ENCODE measurements at places on chromosomes 7 and 10.

DNA sequence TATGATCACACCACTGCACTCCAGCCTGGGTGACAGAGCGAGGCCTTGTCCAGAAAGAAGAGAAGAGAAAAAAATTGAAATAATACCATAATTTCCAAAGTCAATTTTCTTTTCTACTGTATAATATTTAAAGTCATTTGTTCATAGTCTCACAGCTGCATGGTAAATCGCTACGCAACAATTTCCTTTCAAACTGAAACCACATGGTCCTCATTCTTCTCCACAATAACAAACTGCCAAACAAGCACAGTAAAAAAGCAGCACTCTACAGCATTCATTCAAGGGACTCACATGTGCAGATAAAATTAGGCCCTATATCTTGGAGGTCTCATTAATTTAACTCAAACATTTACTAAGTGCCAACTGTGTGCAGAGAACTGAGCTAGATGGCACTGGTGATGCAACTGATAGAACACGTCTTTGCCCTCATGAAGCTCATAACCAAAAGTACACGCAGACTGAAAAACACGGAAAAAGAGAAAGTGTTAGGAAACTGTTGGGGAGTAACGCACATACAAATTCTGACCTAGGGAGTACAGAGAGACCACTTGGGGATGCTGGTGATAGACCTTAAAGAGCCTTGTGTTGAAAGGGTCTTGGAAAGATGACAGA lies 68.4 kb upstream of the SRRM3 start:
- no peak for DNase-seq

GRCh38 chr10:127398140-127398970 lies 150.8 kb upstream of the NPS start:
- DNase-seq, result no peak

- DNase-seq, result no peak
These were observed 226.3 kb upstream of the AGK start for GRCh38 chr7:141324870-141325269.

DNA sequence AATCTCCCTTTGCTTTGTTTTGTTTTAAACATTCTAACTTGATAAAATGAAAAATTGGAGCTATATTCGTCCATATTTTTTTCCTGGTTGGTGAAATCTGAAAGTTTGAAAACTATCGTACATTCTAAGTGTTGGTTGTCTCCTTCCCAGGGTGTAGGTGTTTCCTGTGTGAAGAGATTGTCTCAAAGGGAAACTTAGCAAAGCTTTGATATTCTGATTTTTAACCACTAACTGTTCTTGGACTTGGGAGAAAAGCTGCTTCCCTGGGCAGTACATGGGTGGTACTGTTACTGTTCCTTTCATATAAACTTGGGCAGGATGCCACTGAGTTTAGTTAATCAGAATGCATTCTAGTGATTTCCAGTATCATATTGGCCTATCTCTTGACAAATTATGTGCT lies 253.5 kb upstream of the LRGUK start:
- no peak for DNase-seq

- DNase-seq, result no peak
These were observed 39.0 kb downstream of the SEMA3C start for GRCh38 chr7:80879849-80880248.

DNA sequence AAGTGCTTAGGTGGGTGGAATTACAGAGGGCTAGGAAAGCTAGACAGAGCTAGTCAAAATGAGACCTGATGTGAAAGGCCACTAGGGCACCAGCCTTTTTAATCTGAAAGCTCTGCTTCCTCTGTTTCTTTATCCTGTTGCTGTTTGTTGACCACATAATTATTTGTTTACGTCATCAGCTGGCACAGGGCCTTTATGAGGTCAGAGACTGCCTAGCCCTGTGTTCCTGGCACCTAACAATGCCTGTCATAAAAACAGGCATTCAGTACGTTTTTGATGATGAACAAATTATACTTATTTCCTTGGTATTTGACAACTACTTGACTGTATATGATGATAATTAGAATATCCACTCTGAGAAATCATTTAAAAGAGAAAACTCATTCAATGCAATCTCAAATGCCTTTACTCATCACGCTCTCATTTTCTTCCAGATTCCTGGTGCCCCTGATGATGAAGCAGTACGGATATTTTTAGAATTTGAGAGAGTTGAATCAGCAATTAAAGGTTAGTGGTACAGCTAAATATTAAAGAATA lies 26.0 kb downstream of the RBM17 start:
- DNase-seq, result no peak

DNA sequence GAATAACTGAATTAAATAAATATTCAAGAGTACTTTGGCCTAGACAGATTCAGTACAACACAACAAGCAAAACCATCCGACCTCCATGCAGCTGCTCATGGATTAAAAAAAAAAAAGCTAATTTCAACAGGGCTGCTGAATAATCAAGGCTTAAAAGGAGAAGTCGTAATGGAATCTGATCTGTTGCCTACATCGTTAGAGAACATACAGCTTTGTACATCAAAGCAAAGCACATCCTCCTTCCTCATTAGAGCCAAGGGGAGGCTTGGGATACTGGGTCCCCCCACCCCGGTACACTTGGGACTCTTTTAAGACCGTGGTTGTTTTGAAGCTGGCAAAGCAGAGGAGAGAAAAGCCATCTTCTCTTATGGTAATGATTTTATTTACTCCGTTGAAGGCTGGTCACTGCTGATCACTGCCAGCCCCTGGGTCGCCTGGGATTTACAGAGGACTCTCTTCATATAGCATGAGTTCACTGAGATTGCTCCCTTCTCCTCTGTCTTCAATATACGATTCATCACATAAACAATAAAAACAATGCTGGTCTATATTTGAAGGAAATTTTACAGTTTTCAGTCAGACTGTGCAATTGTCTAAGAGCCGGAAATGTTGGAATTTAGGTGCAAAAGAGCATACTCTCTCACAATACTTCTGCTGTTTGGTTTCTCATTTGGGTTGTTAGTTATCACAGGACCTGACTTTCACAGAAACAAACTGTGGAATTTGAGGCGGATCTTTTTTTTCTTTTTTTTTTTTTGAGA lies 148.8 kb downstream of the FAM107B start:
- DNase-seq, result no peak

GRCh38 chr10:100816671-100817070 lies 71.3 kb downstream of the PAX2 start:
- no peak for DNase-seq

- no peak for DNase-seq
These were observed 25.8 kb downstream of the DENND10 start for GRCh38 chr10:119129721-119130120.

GRCh38 chr7:55381189-55381588 lies 16.1 kb downstream of the LANCL2 start:
- DNase-seq, result no peak

DNA sequence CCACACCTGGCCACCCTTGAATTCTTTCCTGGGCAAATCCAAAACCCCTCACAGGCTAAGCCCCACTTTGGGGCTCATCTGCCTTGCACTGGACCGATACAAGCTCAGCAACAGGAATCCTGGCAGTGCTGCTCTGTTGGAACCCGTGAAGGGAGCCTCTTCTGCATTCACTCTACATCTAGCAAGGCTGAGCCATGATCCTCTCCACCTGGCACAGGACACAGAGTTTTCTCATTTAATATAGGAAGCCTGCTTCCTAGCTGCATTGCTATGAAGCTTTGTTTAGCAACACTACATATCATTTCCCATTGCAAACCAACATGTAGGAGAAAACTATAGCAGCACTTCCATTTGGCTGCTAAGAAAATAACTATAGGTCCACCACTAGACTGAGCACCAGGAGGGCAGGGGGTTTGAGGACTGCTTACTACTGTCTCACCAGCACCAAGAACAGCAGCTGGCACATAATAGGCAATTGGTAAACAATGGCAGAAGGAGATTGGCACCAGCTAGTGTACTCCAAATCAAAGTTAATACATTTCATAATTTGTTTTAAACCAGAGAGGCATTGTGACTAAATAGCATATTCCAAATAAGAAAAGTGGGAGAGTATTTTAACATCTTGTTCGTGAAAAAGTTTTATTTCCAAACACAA lies 56.1 kb downstream of the CPVL start:
- DNase-seq, result no peak

DNA sequence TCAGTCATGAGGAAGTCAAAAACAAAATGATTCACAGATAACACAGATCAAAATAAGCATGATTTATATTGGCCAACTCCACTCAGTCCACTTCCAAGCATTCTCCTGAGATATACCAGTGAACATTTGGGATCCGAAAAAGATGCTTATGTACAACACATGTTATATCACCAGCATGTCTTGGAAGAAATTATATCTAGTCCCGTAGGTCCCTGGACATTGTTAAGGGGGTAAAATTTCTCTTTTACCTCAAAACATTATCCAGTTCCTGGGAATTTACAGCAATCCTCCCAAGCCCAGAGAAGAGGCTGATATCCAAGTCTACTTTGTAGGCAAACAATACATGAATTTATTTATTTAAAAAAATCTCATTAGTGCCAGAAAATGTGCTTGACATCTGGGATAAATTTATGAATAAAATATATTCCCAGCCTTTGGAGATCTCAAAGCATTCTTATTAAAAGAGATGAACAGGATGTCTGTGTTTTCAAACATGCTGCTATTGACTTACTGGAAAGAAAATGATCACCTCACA lies 582.2 kb upstream of the ZWINT start:
- no peak for DNase-seq

GRCh38 chr10:77398986-77399755 lies 238.4 kb downstream of the KCNMA1 start:
- no peak for DNase-seq

- DNase-seq, result no peak
These were observed 39.0 kb downstream of the CRCP start for GRCh38 chr7:66153691-66154090.

GRCh38 chr7:4604456-4604940 lies 77.6 kb upstream of the FOXK1 start:
- DNase-seq, result no peak

- peak; percentile 34 for DNase-seq
These were observed 118.1 kb upstream of the EGR2 start for GRCh38 chr10:62934258-62934657.
